Lung microvascular endothelial cell (primary cell): ENCODE measurements at places on chromosomes 12 and 14. TPM values are rescaled to one million over a fixed set of nuclear protein-coding genes. Genes with fewer than 3 reads are reported as not detected.

- peak; percentile 57 for DNase-seq
Measured at GRCh38 chr12:42483521-42483790, 106.1 kb downstream of the PRICKLE1 start.

DNA sequence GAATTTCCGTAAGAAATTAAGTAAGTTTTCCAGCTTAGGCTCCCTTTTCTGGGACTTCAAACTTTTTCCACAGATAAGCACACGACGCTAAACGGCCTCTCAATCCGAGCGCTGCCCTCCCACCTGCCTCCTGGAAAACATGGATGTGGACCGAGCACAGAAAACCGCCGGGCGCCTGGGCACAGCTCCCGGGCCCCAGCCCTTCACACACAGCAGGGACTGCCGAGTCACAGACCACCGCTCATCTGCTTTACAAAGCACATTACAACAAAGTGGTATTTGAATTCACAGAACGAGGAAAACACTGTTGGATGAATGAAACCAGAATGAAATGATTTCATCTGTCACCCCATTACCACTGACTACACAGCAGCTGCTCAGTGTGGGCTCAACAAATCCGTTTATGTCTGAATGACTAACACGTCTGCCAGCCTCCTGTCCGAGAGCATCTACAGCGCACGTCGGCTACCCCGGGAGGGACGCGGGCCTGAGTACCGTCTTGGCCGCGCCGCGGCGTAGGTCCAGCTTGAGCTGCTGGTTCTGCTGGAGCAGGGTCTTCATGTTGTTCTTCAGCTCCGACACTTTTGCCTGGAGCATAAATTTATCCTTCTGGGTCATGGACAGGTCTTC is 13.1 kb upstream of the ANKLE2 start:
- DNase-seq = no peak

- no peak for DNase-seq
Measured at GRCh38 chr12:75549989-75550388, 38.6 kb upstream of the KRR1 start.

The SCNN1A gene
- total RNA-seq = 0.20 and 0.22 TPM in 2 replicates

The GZMB gene
- not detected in 2 replicates for total RNA-seq
